GM20000 (cell line): ENCODE measurements at places on chromosomes 11 and 22.
A peak's percentile ranks its signal among the peaks of the same experiment; 100 is the strongest.

- DNase-seq = no peak
Measured at GRCh38 chr11:118306556-118306955, 2.0 kb downstream of the CD3E start.

DNA sequence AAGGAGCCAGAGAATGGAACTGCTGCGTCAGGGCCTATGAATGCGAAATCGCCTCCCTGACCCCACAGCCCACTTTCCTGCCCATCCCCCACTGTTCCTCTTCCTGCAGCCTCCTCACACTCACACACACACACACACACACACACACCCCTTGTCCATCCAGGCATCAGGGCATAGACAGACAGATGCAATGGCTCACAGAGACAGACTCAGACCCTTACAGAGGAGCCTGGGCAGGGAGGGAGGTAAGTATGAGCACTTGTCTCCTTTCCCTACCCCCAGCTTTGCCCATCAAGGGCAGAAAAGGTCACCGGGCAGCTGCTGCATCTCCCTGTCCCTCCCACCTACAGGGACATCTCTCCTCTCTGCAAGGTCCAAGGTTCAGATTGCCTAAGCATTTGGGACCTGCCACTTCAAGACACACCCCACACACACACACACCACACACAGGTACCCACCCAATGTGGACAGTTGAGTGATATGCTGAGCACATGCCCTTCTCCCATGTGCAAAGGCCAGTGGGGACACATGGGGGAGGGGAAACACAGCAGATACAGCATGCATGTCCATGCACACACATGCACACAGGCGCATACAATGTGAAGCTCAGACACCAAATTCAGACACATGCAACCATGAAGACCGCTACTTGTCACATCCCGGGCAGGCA lies 2.0 kb upstream of the NRXN2 start:
- DNase-seq = no peak

- DNase-seq = no peak
Measured at GRCh38 chr11:102482433-102482832, 29.9 kb upstream of the TMEM123 start.

DNA sequence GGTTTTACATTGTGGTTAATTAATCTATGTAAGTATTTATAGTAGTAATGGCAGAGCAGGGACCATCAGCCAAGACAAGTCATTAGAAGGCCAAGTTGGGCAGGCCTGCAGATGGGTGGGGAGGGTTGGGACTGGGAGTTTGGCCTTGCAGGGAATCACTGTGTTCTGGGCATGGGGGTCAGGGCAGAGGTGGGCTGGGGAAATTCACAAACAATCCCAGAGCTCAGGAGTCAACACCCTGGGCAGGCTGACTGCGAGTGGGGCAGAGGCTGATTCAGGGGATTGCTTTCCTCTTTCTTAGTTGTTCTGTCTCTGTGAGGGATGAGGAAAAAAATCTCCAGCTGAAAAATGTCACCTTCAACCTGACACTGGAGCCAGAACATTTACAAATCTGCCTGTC lies 322.5 kb downstream of the NTM start:
- DNase-seq = no peak

GRCh38 chr11:45921561-45922424 lies 663 bp upstream of the LARGE2 start:
- DNase-seq = peak; percentile 38

DNA sequence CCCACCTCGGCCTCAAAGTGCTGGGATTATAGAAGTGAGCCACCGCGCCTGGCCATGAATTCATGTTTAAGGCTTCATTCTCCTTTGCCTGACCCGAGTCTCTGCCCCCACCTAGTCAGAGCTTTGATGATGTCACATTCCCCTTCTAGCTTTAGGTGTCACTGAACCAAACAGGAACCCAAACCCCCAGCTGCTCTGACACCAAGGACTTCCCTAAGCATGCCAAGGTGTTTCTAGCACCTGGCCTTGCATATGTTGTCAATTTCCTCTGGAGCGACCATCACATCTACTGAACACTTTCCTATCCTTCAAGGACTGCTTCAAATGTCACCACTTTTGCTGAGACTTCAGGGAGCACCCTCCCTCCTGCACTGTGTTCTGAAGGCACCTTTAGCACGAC lies 2.3 kb downstream of the F2 start:
- no peak for DNase-seq

GRCh38 chr11:34558211-34558610 lies 44.6 kb upstream of the ELF5 start:
- DNase-seq = no peak

GRCh38 chr22:28711341-28711740 lies 30.3 kb downstream of the CHEK2 start:
- DNase-seq = no peak
